Mesenchymal stem cell (in vitro differentiated cells and primary cell): ENCODE measurements at places on chromosomes 7 and 10.

DNA sequence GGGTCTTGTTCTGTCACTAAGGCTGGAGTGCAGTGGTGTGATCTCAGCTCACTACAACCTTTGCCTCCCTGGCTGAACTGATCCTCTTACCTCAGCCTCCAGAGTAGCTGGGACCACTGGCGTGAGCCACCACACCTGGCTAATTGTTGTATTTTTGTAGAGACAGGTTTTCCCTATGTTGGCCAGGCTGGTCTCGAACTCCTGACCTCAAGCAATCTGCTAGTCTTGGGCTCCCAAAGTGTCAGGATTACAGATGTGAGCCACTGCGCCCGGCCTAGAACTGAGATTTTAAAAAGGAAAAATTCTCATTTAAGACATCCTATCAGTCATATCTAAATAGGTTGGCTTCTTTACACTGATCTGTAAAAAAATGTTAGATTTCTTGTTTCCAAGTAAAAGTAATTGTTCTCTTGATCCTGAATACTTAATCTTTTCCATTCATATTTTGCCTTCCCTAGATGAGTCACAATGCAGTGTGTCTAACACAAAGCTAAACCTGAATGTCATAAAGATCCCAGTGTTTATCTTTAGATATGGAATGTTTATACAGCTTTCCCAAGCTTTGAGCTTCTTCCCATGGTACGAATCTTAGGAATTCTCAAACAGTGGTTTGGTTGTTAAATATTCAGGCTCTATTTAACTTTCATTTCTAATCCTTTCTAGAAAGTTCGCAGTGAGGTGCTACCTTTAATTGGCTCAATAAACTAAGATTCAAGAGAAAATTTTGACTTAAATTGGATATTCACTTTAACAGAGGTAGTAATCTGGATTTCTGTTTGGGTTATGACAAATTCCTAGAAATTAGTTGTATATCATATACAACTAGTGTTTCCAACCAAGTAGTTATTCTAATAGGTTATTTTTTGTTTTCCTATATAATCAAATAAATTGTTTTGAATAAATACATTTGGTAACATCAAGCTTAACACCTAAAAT is 12.1 kb upstream of the LAMB1 start:
- DNase-seq, result peak; percentile 84
- no peak overlapping the region for H3K4me3 ChIP-seq
- no peaks in the 10 kb centered on the region for H3K36me3 ChIP-seq
- H3K4me1 ChIP-seq, result peaks cover 11% of the 10 kb centered on the region
- peak overlapping the region; percentile 99 for H3K27ac ChIP-seq

DNA sequence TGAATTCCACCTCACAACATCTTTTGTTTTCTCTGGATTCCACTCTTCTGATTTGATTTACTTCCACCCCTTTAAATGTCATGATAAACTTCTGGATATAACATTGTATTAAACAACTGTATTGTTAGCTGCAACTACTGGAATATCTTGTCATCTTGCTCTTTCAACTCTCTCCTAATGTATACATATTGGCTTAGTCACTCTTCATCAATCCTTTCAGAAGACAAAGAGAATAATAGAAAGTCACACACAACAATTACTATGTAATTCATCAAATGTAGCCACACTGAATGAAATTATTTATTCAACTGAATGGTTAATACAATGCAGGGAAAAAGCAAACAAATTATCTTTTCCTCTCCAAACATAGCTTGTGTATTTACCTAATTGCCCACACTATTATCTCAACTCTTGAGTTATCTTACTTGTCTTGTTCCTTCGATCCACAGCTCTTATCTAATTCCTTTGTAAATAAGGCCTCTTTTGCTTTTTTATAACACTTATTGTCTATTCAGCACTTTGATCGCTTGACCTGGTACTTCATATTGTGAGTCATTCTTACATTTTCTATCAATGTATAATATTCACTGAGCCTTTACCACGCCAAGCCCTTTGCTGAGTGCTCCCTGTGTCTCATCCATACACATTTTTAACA is 16.7 kb downstream of the SEMA3A start:
- no peak for DNase-seq
- no peaks in the 10 kb centered on the region for H3K4me1 ChIP-seq
- no peak overlapping the region for H3K27ac ChIP-seq
- no peak overlapping the region for H3K4me3 ChIP-seq
- H3K27me3 ChIP-seq, result no peaks in the 10 kb centered on the region
- peaks cover 5% of the 10 kb centered on the region for H3K36me3 ChIP-seq

- no peaks in the 10 kb centered on the region for H3K27me3 ChIP-seq
- no peaks in the 10 kb centered on the region for H3K36me3 ChIP-seq
- peak overlapping the region; percentile 73 for H3K27ac ChIP-seq
- peak; percentile 52 for DNase-seq
Measured at GRCh38 chr10:58919927-58920654, 256.4 kb upstream of the PHYHIPL start.

- H3K27ac ChIP-seq, result no peak overlapping the region
- no peaks in the 10 kb centered on the region for H3K27me3 ChIP-seq
- DNase-seq, result no peak
Measured at GRCh38 chr7:43022008-43022407, 89.8 kb downstream of the MRPL32 start.

GRCh38 chr7:137386966-137387365 is 43.4 kb upstream of the PTN start:
- H3K4me3 ChIP-seq, result no peak overlapping the region
- no peaks in the 10 kb centered on the region for H3K27me3 ChIP-seq
- no peak overlapping the region for H3K27ac ChIP-seq
- no peaks in the 10 kb centered on the region for H3K36me3 ChIP-seq
- no peak for DNase-seq

DNA sequence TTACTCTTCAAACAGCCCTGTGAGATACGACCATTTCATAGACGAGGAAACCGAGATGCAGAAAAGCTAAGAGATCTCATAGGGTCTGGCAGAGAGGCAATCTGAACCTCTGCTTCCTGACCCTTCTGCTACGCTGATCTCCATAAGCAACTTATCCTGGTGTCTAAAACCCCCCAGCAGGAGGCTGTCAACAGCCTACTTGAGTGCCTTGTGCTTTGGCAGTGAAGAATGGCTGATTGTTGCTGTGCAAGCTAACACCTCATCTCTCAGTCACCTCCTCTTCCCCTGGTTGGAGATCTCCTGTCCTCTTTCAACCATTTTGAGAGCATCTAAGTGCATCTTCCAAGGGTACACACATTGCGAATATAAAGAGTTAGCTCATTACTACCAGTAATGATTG is 86.2 kb downstream of the AOAH start:
- no peak for DNase-seq
- no peaks in the 10 kb centered on the region for H3K27me3 ChIP-seq

DNA sequence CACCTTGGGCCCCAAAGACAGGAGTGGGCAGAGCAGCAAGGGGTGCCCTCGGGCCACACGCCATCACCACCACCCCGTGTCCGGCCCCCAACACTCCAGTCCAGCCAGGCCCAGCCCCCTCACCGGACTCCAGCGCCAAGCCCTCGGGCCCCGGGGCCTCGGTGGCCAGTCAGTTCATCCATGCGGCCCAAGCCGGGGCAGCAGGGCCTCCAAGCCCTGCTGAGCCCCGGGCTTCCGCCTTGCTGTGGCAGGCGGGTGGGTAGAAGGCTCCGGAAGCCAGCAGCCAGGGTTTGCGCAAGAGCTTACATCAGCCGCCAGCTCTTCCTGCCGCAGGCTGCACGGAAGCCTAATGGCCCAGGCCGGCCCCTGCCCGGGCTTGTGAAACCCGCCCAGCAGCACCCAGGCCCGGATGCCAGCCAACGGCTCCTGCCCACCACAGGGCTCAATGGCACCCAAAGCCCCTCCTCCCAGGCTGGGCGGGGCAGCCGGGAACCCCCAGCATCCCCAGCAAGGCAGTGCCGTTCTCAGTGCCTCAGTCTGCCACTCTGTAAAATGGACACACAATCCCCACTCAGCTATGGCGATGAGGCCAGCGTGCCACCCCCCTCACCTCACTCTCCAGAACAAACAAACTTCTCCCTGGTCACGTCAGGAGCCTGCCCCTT is 26.5 kb downstream of the TNRC18 start:
- H3K36me3 ChIP-seq, result peaks cover 63% of the 10 kb centered on the region
- peaks cover 10% of the 10 kb centered on the region for H3K4me1 ChIP-seq
- H3K4me3 ChIP-seq, result peak overlapping the region; percentile 86
- DNase-seq, result peak; percentile 86
- no peaks in the 10 kb centered on the region for H3K27me3 ChIP-seq

- H3K4me1 ChIP-seq, result peaks cover 16% of the 10 kb centered on the region
- H3K27me3 ChIP-seq, result no peaks in the 10 kb centered on the region
- peak; percentile 44 for DNase-seq
- H3K36me3 ChIP-seq, result no peaks in the 10 kb centered on the region
Measured at GRCh38 chr10:27241010-27241651, 534 bp upstream of the ACBD5 start.

DNA sequence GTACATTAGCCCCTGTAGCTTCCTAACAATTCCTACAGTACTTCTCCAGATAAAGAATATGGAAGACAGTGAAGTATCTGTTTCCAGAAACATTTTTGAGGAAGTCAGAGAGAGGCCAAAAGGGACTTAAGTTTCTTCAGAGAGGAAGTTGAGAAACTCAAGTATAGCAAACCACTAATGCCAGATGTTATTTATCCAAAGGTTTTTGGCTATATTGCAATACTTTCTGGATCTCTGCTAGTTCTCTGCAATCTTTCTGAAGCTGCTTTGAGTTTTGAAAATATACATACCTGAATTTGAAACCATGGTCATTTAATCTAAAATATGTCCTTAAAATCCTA is 64.7 kb downstream of the BICC1 start:
- peak overlapping the region; percentile 11 for H3K4me3 ChIP-seq
- peak; percentile 47 for DNase-seq
- H3K4me1 ChIP-seq, result peaks cover 11% of the 10 kb centered on the region
- no peaks in the 10 kb centered on the region for H3K36me3 ChIP-seq
- H3K27me3 ChIP-seq, result no peaks in the 10 kb centered on the region
- no peak overlapping the region for H3K27ac ChIP-seq

- no peak overlapping the region for H3K4me3 ChIP-seq
- H3K27ac ChIP-seq, result no peak overlapping the region
- peak; percentile 18 for DNase-seq
- H3K27me3 ChIP-seq, result no peaks in the 10 kb centered on the region
- H3K4me1 ChIP-seq, result no peaks in the 10 kb centered on the region
Measured at GRCh38 chr10:43623351-43623750, 17.1 kb downstream of the ZNF485 start.

- no peak overlapping the region for H3K4me3 ChIP-seq
- H3K27me3 ChIP-seq, result no peaks in the 10 kb centered on the region
- DNase-seq, result no peak
- peaks cover 14% of the 10 kb centered on the region for H3K4me1 ChIP-seq
Measured at GRCh38 chr10:126233182-126234148, 154.8 kb downstream of the ADAM12 start.

GRCh38 chr7:55426676-55427075 is 61.5 kb downstream of the LANCL2 start:
- peaks cover 7% of the 10 kb centered on the region for H3K4me1 ChIP-seq
- H3K36me3 ChIP-seq, result peaks cover 25% of the 10 kb centered on the region
- no peak overlapping the region for H3K4me3 ChIP-seq
- H3K27me3 ChIP-seq, result no peaks in the 10 kb centered on the region

GRCh38 chr7:73894733-73895551 is 34.0 kb downstream of the TMEM270 start:
- H3K36me3 ChIP-seq, result no peaks in the 10 kb centered on the region
- peak; percentile 76 for DNase-seq
- H3K4me3 ChIP-seq, result no peak overlapping the region

DNA sequence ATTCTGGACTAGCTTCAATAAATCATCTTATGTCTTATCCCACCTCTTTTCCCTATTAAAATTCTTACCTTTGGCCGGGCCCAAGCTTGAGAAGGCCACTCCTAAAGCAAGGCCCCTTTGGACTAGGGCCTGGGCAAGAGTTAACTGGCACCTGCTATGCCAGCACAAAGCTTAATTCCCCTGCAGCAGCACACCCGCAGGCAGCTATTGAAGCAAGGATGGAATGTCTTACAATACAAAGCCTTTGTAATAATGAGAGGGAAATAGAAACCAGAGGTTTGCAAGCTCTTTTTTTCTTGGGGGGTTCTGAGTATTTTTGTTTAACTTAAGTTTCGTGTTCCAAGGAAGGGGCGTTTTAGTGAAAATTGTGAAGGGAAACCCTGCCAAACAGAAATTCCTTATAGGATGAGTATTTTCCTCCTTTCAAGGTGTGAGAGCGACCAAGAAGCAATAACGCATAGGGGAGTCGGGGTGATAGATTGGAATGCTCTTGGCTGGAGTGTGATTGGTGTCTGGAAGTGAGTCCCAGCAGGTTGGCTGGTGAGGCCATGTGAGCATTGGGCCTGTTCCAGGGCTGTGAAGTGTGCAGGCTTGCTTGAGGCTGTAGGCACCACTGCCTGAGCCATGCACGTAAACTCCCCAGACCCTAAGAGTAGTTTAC is 148.5 kb downstream of the KIAA1217 start:
- no peak overlapping the region for H3K4me3 ChIP-seq
- H3K27ac ChIP-seq, result no peak overlapping the region
- peaks cover 7% of the 10 kb centered on the region for H3K27me3 ChIP-seq
- H3K4me1 ChIP-seq, result no peaks in the 10 kb centered on the region
- H3K36me3 ChIP-seq, result no peaks in the 10 kb centered on the region

- no peak for DNase-seq
- no peak overlapping the region for H3K27ac ChIP-seq
- no peaks in the 10 kb centered on the region for H3K36me3 ChIP-seq
- no peak overlapping the region for H3K4me3 ChIP-seq
- no peaks in the 10 kb centered on the region for H3K27me3 ChIP-seq
Measured at GRCh38 chr10:104835422-104835821, 194.3 kb downstream of the SORCS3 start.

DNA sequence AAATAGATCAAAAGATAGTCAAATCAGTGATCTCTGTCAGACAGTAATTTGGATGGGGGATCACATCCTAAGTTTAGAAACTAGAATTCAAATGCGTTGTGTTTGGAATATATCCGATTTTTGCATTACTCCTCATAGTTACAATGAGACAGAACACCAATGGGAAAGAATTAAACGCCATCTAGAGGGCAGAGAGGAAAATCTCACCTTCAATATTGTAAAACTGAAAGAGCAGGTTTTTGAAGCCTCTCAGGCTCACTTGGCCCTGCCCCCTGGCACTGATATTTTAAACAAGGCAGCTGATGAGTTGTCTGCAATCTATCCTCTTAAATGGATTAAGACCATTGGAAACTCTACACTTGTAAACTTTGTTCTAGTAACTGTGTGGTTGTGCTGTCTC is 17.7 kb downstream of the FRG2B start:
- no peaks in the 10 kb centered on the region for H3K4me1 ChIP-seq
- H3K4me3 ChIP-seq, result no peak overlapping the region
- H3K36me3 ChIP-seq, result no peaks in the 10 kb centered on the region
- peaks cover 6% of the 10 kb centered on the region for H3K27me3 ChIP-seq

GRCh38 chr7:101442426-101443070 is 79.9 kb downstream of the COL26A1 start:
- no peak for DNase-seq
- H3K4me1 ChIP-seq, result peaks cover 3% of the 10 kb centered on the region
- no peak overlapping the region for H3K4me3 ChIP-seq
- H3K36me3 ChIP-seq, result no peaks in the 10 kb centered on the region
- H3K27ac ChIP-seq, result no peak overlapping the region
